ENCODE measurements at places on chromosomes 3 and 15.
A peak's percentile ranks its signal among the peaks of the same experiment; 100 is the strongest.

DNA sequence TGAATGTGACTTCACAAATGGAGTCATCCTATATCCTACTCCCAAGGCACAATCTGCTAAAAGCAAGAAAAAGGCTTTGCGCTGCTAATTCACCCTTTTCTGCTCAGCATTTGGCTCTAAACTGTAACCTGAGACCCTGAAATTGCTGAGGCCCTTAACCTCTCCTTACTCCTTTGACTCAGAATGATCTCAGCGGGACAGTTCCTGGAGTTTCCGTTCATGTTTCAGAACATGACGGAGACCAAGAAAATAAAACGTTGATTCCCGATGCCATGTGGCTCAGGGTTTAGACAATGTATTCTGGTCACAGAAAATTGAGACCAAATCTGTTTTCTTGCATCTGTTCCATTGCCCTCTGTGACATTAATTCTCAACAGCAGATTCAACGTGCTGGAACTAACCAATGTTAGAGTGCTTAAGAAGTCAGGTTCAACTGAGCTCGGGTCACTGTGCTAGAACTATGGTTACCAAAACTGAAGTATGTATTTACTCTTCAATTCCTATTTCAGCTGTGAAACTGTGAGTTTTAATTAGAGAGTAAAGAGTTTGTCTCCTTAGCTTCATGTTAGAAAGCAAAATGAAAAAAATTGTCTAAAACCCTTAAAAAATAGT, 45.4 kb upstream of the TMC3 start:
- DNase-seq: no peak

DNA sequence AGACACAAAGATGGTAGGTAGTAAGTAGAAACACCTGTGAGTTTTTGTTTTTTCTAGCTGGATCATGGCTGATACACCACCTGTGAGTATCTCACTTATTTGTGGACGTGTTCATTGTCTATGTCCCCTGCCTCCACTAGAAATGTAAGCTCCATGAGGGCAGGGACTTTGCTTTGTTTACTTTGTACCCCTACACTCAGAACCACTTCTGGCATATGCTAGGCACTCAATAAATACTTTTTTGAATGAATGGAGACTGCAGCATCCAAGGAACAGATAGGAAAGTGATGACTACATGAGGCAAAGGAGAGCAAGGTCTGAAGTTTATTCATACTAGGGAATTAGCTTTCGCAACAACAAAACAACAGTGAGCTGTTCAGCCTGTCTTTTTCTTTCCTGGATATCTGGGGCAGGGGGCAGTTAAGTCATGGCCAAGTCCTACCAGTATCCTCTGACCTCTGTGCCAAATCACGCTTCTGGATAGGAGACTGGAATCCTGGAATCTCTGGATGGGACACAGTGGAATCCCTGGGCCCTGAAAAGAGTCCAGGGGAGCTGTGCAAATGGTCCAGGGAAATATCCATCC, 11.6 kb upstream of the EPB42 start:
- DNase-seq: no peak

DNA sequence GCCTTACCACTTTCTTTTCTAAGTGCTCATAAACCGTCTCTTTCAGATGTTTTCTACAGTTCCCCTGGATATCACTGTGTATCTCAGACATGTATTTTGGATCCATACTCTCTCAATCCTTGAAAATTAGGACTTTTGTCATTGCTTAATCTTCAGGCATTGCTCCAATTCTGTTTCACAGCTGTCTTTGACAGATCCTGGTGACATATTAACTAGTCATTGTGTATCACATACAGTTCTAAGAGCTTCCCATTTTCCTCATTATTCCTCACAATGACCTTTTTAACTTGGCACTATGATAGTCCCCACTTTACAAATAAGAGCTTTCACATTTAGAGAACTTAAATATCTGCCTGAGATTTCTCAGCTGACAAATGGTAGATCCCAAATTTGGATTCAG, 151.7 kb downstream of the CLSTN2 start:
- DNase-seq: no peak

DNA sequence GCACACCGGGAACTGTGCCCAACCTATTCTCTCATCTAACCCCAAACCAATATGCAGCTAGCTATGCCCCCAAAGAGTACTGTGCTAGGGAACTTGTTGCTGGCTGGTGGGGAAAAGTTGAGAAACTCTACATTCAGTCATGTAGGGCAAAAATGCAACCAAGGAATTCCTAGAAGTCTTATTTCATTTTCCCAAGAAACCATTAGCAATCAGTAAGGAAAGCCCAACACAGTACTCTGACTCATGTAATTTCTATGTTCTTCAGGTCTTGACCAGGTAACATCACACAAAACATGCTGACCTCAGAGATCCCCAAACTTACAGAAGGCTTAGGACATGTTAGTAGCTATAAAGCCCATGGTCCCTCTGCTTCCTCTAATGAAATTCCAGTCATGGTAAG, 52.1 kb downstream of the TASOR start:
- DNase-seq: no peak

DNA sequence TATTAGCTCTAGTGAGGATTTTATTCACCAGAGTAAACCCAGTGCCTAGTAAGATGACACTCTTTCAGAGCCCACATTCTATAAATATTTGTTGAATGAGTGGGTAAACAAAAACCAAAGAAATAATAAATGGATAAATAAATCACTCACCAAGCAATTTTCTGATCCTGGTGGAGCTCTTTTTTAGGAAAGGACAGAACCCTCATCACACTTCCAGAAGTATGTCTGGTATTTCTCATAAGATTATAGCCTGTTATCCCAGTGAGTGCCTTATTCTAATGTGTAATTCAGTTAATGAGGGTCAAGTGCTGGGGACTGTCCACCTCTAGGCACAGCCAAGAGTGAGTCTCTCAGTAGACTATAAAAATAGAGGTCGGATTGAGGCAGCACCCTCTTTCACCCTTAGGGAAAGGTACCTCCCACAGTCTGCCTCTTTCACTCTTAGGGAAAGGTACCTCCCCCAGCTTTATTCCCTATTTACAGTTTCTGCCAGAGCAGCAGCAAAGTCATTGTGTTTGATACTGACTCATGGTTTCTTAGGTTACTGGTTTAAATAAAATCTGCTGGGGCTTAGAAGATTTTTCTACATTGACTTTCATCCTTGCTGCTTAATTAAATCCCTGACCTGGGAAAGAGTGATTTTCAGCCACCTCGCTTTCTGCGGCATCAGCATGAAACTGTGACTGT, 145.0 kb downstream of the STAC start:
- peak; percentile 84 for DNase-seq

GRCh38 chr3:20984594-20985205, 766.3 kb downstream of the ZNF385D start:
- no peak for DNase-seq

DNA sequence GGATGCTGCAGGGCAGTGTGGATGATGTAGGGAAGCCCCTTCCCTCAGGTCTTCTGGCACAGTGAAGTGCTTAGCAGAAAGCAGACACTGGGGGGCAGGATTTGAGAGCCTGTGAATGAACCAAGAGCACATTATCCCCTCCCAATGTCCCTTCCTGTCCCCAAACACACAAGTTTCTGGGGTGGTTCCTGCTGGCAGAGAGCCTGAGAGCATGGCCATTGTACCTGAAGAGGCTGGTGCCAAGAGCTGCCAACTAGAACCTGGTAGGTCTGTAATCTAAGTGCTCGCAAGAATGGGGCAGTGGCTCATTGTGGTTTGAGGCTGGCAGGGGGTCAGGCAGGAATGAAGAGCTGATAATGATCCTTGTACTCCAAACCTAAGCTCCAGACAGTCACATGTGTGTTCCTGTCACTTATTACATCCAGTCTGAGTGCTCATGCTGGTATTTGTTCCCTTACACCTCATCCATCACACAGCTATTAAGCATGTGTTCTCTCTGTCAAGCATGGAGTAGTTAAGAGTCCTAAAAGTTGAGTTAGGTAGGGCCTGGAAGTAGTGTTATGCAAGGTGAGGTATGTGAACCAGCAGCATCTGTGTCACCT, 6.7 kb upstream of the CCR1 start:
- no peak for DNase-seq

GRCh38 chr15:78680431-78681075, 39.5 kb upstream of the CHRNB4 start:
- DNase-seq: no peak

- no peak for DNase-seq
Measured at GRCh38 chr3:71752831-71753700, 589 bp upstream of the GPR27 start.

DNA sequence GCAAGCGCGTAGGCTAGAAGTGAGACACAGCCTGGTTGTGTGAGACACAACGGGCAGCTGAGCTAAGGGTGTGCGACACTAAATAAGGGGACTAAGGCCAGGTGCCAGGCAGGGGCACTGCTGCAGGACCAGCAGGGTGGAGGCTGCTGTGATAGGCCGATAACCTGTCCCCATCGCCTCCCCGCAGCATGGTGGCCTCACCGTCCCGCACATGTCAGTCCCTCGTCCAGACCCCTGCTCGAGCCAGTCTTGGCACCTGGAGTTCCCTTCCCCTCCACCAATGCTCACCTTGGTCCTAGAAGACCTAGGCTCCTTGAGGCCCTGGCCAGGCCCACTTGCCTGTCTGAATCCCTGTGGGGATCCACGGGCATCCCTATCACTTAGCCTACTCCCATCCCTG, 96.1 kb downstream of the HMG20A start:
- no peak for DNase-seq

GRCh38 chr15:23797747-23798446, 110.8 kb upstream of the NDN start:
- DNase-seq: no peak

GRCh38 chr3:20401253-20401652, 215.2 kb upstream of the SGO1 start:
- DNase-seq: no peak

DNA sequence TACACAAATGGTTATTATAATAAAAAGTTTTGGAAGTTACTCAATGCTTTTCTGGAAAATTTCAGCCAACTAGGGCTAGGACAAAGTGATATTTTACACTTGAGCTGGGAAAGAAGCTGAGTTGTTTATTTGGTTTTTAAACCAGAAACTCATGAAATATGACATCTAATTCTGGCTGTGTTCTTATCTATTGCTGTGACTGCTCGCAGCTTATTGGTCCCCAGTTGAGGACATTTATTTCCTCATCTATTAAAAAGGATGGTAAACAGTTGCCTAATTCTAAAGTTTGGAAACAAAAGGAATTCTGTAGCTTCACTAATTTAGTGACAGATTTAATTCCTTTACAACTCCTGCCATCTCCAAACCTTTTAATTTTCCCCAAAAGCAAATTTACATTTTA, 487.6 kb upstream of the IL12A start:
- no peak for DNase-seq

DNA sequence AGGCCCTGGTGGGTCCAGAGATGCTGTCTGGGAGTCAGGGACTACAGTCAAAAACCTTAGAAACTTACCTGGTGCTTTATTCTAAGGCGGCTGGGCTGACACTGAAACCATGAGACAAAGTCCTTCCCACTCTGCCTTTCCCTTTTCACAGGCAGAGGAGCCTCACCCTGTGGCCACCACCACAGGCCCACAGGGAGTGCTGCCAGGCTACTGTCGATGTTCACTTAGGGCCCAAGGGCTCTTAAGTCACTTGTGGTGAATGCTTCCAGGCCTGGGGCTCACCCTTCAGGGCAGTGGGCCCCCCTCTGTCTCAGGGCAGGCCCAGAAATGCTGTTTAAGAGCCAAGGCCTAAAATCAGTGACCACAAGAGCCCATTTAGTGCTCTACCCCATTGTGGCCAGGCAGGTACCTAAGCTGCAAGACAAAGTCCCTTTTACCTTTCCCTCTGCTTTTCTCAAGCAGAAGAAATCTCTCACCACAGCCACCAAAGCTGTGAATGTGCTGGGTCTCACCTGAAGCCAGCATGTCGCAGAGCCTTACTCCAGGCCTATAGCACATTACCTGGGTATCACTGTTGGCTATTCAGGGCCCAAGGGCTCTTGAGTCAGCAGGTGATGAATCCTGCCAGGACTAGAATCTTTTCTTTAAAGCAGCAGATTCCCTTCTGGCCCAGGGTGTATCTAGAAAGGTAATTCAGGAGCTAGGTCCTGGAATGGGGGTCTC, 39.5 kb upstream of the GOLGA6B start:
- DNase-seq: no peak

- no peak for DNase-seq
Measured at GRCh38 chr3:186003610-186004009, 65.8 kb upstream of the TRA2B start.

- DNase-seq: no peak
Measured at GRCh38 chr15:55977231-55977630, 16.2 kb downstream of the NEDD4 start.

DNA sequence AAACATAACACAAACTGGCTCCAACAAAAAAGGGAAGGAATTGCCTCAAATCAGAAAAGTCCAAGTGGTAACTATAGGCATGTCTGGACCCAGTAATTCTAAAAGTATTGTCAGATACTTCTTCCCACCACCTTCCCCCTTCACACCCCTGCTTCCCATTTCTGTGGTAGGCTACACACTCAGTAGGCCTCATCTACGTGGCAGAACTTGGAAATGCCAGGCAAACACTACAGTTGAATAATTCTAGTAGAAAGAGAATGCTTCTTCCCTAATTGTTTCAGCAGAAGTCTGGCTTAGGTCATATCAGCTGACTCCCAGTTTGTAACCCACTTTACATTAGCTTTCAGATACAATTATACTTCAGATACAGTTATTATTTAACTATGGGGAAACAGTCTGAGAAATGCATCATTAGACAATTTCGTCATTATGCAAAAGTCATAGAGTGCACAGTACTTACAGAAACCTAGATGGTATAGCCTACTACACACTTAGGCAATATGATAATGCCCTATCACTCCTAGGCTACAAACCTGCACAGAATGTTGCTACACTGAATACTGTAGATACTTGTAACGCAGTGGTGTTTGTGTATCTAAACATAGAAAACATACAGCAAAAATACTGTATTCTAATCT, 6.4 kb downstream of the SETMAR start:
- no peak for DNase-seq

- no peak for DNase-seq
Measured at GRCh38 chr3:152930516-152930915, 95.6 kb downstream of the P2RY1 start.

GRCh38 chr3:24850245-24850644, 355.6 kb upstream of the THRB start:
- DNase-seq: no peak

DNA sequence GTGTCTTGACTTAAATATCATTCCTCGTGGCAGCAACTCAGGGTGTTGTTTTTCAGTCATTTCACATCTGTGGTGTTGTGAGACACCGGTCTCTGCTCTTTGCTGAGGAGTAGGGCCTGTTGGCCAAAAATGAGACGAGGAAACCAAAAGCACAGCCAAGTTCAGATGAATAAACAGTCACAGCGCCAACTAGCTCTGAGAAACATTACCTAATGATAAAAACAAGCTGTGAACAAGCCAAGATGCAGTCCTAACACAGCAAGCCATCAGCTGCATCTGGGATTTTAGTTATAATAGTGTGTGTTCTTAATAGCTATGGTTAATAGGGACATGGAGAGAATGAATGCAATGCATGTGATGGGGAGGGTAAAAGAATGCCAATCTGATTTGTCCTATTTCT, 843.4 kb upstream of the DPPA4 start:
- peak; percentile 31 for DNase-seq

- DNase-seq: no peak
Measured at GRCh38 chr3:14688525-14688924, 13.6 kb downstream of the C3orf20 start.
